Natural killer cell treated with Interleukin-12 subunit alpha and Interleukin-12 subunit beta and Interleukin-15 and Interleukin-18, amount 100 ng/mL, for 72 hours (primary cell): ENCODE measurements at places on chromosomes 13 and 19. TPM values are rescaled to one million over a fixed set of nuclear protein-coding genes. Genes with fewer than 3 reads are reported as not detected.
A peak's percentile ranks its signal among the peaks of the same experiment; 100 is the strongest.

GRCh38 chr19:14379294-14380065 lies 1.8 kb upstream of the ADGRE5 start:
- DNase-seq: no peak

GRCh38 chr19:51944798-51945552 lies 17.7 kb downstream of the ZNF613 start:
- no peak for DNase-seq

GRCh38 chr19:55193481-55193880 lies 13.4 kb upstream of the SYT5 start:
- no peak for DNase-seq

DNA sequence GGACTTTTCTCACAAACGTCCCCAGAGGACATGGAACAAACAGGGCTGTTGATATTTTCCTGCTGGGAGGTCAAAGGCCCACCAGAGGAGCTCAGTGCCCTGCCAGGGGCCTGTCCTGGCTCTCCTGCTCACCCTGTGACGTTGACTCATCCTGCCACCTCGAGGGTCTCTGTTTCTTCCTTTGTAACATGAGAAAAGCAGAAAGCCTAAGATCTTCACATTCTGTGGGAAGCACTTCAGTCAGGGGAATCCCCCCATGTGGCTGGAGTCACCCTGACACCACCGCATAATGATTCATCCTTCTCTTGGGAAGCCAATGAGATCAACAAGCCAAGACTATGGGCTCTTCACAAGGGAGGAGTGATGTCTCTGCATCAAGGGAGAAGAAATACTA lies 147.9 kb downstream of the KATNAL1 start:
- peak; percentile 72 for DNase-seq

- no peak for DNase-seq
Measured at GRCh38 chr19:13881692-13882418, 4.9 kb downstream of the NANOS3 start.

- DNase-seq: no peak
Measured at GRCh38 chr19:46296722-46297461, at the start of gene HIF3A. HIF3A (plus strand) TSS chr19:46297042; CDS start chr19:46297077, 35 bp downstream.

DNA sequence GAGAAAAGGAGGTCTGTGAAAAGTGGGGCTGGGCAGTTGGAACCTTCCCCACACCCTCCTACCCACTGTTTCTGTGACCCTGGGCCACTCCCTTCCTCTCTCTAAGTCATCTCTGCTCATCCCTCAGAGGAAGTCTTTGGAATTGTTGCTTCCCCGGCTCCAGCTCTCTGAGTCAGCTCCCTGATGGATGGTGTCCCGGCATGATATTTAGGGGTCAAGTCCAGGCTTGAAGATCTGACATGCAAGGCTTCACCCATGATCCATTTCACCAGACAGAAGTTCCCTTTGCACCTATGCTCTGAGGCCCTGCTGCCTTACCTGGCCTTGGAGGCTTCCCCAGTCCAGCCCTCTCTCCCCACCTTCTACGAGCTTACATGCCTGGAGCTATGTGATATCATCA lies 13.3 kb downstream of the EXOC3L2 start:
- no peak for DNase-seq

DNA sequence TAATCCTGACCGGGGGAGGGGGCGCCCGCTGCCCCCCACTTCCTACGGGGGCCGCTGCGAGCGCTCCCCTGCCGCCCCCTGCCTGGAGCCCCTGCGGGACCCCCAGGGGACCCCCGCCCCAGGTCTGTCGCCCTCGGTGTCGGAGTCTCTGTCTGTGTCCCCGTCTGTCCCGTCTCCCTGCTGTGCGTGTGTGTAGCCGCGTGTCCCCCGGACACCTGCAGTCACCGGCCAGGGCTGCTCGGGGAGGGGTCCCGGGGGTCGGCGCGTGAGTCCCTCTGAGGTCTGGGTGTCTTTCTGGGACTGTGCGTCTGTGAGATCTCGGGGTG lies 7.7 kb upstream of the NFIC start:
- DNase-seq: no peak

DNA sequence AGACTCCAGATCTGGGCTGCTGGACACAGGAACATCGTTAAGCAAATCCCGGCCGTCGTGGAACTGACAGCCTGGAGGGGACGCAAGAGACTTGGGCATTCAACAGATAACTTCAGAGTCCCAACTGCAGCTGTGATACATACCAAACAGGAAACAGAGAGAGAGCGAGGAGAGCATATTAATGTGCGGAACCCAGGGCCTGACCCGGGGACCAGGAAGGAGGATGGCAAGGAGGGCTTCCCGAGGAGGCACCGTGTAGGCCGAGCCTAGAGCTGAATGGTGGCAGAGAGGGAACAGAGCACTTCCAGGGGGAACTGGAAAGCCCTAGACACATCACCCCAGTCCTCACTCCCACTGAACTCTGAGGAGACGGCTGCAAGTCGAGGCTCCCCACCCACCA lies 68.1 kb downstream of the SIPA1L3 start:
- DNase-seq: no peak

GRCh38 chr19:571566-571974 lies 826 bp upstream of the BSG start:
- no peak for DNase-seq

DNA sequence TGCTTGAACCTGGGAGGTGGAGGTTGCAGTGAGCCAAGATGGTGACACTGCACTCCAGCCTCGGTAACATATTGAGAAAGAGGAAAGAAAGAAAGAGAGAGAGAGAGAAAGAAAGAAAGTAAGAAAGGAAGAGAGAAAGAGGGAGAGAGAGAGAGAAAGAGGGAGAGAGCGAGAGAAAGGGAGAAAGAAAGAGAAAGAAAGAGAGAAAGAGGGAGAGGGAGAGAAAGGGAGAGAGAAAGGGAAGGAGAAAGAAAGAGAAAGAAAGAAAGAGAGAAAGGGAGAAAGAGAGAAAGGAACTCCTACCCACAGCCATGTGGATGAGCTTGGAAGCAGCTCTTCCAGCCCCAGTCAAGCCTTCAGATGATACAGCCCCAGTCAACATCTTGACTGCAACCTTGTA lies 46.7 kb downstream of the ZNRF4 start:
- no peak for DNase-seq

DNA sequence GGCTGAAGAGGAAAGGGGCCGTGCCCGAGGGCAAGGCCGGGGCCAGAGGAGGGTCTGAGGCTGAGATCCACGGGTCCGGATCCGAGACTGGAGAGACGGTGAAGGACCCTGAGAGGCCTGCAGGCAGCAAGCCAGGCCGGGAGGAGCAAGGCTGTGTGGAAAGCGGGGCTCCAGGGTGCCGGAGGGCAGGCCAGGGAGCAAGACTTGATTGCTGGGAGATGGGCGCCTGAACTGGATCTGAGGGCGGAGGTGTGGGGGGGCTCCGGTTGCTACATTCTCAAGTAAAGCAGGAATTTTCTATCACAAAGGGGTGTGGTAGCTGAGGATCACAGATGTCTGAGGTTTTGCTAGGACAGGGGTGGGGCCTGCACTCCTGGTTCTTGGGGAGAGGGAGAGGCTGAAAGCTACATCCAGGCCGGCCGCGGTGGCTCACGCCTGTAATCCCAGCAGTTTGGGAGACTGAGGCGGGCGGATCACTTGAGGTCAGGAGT lies 3.8 kb downstream of the MAMSTR start:
- no peak for DNase-seq

- DNase-seq: no peak
Measured at GRCh38 chr19:42252365-42253244, 2.3 kb downstream of the ERF start.

DNA sequence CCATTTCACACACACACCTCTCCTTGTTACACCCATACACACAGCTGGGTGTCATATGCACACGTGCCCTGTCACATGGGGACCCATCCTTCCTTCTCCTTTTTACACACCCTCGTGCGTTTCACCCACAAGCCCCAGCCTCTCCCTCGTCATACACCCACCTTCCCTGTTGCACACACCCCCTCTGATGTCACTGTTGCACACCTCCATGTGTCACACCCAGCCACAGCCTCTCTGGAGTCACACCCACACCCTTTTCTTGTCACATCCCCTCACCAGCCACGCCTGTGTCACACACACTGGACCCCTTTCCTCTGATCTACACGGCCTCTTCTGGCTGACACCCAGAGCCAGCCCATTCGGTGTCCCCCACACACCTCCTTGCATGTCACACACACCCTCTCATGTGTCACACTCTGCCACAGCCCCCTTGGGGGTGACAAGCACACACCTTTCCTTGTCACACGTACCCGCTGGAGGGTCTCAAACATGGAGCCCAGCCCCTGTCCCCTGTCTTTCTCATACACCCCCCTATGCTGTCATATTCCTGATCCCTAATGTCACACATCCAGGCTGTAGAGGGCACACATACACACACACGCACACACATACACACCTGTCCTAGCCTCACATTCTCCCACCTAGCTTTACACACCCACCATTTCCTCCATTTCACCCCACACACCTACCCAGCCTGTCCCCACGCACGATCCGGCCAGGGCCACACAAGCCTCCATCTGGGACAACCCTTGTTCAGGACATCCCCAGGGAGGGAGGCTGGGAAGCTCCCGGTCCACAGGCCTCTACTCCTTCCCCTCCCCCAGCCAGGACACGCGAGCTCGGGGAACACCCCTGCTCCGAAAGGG lies 1.4 kb downstream of the NOVA2 start:
- no peak for DNase-seq

DNA sequence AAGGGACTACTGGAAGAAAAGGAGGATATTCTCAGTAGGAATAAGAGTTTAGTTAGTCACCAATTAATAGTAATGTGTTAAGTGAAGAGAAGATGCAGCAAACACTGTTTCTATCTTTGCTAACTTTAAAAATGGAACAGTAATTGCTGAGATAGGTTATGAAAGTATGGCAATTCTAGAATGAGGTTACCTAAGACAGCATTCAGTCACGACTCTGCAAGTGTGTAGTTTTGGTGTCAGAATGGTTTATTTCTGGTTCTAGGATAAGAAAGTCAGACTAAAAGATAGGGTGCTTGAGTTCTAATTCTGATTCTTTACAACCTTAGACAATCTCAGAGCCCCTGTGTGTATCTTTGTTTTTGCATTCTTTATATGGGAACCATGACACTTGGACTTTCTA lies 138.1 kb downstream of the POU4F1 start:
- DNase-seq: no peak

DNA sequence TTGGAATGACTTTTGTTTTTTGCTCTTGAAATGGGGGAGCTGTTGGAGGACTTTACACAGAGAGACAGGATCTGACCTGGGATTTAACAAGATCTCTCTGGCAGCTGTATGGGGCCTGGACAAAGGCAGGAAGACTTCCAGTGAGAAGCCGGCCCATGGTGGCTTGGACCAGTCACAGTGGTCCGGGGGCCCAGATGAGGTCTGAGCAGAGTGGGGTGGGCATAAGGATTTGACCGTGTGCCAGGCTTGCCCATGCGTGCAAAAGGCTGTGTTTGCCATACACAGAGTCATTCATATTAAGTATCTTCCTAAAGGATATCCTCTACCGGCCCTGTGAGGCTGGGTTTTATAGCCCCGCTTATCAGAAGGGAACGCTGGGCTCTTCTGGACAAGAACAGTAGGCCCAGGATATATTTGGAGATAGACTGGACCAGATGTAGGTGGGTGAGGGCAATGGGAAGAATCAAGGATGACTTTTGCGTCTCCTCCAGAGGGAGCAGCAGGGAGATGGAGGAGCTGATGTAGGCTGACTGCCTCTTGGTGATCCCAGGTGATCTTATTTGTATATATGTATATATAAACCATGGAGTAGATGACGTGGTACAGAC lies 4.1 kb downstream of the SPACA6 start:
- DNase-seq: no peak

DNA sequence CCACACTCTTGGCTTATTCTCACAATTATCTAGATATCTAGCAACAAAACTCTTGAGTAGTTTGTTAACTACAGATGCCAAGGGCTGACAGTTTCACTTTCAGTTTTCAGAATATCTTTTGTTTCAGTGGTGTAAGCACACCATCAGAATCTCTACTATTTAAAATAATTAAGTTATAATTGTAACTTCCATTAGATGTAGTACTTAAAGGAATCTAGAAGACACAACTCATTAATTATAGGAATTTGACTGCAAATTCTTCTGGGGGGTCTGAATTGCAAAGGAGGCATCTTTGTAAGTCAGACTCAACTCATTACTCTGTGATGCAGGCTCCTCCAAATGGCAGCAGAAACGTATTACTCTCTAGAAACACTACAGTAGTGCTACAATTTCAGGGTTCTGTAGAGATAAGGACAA lies 44.9 kb upstream of the USPL1 start:
- DNase-seq: no peak

The DCT gene
- not detected for total RNA-seq

The KIR2DL4 gene
- 4.2 TPM for total RNA-seq

The C1QTNF9B gene
- not detected for total RNA-seq

The ZNF557 gene
- total RNA-seq: 14.0 TPM

The MAB21L1 gene
- total RNA-seq: not detected

The LRRC63 gene
- total RNA-seq: 0.42 TPM

The IFNL2 gene
- not detected for total RNA-seq

The ADGRE2 gene
- total RNA-seq: 4.6 TPM

The ZNF98 gene
- total RNA-seq: not detected

The TEX101 gene
- not detected for total RNA-seq

The KLK4 gene
- total RNA-seq: not detected

The LRRC4B gene
- total RNA-seq: not detected

The LACC1 gene
- total RNA-seq: 9.7 TPM

The TYK2 gene
- 310 TPM for total RNA-seq

The ZNF296 gene
- total RNA-seq: 5.0 TPM
